Activated T-cell treated with anti-CD3 and anti-CD28 coated beads, Interleukin-2, amount 50 U/mL, for 48 hours (primary cell): ENCODE measurements at places on chromosomes 1 and 21.
A peak's percentile ranks its signal among the peaks of the same experiment; 100 is the strongest.

GRCh38 chr21:43786300-43786806 lies 3.0 kb upstream of the RRP1 start:
- no peak for DNase-seq

DNA sequence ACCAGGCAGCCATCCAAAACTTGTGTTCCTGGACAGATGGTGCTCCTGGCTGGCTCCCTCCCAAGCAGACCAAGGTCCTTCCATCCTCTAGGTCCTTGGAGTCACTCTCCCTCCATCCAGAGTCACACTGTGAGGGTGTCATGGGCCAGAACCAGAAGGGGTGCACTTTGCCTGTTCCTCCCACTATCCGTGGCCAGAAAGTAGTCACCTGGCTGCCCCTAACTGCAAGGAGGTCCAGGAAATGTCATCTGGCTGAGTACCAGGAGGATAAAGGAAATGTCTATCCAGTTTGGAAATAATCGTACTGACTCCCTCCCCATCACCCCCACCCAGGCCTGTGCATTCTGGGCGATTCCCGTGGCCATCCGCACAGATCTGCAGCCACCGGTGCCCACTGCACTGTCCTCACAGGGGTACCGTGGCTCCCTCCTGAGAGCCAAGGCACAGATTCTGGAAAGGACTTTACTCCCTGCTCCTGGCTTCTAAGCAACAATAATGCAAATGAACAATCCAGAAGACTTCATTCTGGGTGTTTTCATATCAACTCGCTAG lies 253.2 kb downstream of the NPHP4 start:
- no peak for DNase-seq

DNA sequence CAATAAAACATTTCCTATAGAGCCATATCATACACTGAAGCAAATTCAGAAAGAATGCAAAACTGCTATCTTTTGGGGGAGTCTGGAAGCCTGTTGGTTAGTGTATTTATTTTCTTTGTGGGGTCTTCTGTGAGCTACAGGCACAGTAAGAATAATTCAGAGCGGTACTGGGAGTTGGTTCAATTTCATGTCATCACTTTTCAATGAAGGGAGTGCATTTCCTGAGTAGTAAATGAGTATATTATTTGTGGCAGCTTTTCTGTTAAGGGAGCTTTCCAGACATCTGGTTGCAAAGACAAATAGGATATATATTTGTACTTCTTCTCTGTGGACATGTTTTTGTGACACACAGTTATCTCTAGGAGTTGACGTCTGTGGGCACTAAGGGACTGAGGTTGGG lies 130.6 kb downstream of the HUNK start:
- no peak for DNase-seq

GRCh38 chr1:44664730-44665370 lies 9.4 kb downstream of the TMEM53 start:
- peak; percentile 63 for DNase-seq

GRCh38 chr1:13784971-13785370 lies 85.0 kb downstream of the PRDM2 start:
- DNase-seq = no peak

DNA sequence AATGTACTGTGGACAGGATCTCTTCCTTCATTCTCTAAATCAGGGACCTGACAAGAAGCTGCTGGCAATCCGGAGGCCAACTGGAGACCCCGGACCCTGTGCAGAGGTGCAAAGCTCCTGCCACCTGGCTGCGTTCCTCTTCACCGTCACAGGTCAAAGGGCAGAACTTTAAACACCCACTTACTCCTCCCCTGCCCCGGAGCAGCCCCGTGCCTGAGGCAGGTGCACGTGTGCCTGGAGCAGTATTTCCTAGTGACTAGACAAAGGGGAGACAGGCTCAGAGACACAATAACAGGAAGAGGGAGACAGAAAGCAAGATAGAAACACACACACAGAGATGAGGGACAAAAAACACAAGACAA lies 6.6 kb upstream of the PIGC start:
- no peak for DNase-seq

DNA sequence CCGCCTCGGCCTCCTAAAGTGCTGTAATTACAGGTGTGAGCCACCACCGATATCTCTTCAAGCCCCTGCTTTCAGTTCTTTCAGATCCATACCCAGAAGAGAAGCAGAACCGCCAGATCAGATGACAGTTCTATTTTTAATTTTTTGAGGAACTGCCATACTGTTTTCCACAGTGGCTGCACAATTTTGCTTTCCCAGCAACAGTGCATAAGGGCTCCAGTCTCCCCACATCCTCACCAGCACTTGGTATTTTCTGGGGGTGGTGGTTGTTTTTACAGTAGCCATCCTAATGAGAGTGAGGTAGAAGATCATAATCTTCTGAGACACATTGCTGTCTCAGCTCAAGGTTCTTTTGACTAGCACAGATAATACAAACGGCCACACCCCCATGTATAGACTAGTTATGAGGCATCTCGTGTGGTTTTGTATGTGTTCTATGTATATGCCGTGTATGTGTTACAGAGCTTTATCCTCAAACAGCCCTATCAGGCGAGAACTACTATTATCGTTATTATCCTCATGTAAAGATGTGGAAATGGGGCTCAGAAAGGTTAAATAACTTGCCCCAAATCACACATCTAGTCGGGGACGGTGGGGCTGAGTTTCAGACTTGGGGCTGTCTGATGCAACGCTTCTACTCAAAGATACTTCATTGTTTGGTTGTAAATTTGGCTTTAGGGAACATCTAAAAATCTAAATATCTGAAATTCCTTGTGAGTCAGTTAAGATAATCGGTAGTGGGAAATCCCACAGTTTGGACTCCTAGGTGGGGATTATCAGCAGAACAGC lies 12.0 kb downstream of the FHAD1 start:
- no peak for DNase-seq

GRCh38 chr1:1617925-1618324 lies 2.6 kb downstream of the MIB2 start:
- no peak for DNase-seq

GRCh38 chr1:203146042-203146369 lies 18.5 kb downstream of the ADORA1 start:
- DNase-seq = no peak

DNA sequence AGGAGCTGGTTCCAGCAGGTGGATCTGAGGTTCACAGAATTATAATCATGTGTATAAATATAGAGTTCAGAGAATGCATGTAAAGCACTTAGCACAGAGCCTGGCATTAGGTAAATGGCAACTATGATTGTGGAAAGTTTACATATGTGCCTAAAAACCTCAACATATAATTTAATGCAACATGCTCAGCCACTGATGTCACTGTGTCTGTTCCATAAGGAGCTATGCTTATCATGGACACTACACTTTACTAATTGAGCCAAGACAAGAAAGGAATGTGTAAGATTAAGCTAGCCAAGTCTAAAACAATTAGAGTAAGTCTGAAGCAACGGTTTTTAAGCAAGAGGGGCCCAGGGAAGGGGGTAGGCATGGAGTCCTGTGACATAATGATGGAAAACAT lies 61.5 kb downstream of the GNG12 start:
- no peak for DNase-seq

DNA sequence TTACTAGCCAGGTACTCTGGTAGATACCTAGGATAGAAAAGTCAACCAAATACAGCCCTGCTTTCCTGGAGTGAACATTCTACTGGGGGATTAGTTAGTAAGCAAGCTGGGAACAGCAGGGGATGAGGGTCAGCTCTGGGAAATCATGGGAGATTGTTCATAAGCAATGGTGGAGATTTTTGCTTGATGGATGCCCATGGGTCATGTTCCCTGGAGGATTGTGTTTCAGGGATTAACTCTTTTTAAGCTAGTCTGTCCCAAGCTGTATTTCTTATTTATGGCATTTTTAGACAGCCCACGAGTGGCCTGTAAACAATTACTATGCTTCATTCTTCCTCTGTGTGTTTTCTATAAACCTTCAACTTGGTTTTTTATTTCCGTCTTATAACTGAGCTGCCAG lies 18.9 kb downstream of the CACHD1 start:
- DNase-seq = no peak

DNA sequence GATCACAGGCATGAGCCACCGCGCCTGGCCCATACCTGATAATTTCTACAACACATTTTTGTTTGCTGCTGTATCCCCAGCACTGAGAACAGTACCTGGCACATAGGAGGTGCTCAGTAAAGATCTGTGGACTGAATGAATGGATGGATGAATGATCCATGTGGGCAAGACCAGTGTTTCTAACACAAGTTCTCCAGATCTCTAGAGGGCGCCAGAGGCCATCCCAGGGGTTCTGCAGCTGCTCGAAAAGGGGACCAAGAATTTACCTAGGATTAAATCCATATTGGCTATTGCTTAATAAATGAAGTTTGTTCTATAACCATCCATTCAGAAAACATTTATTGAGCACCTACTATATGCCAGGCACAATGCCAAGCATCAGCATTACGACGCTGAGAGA lies 167.7 kb downstream of the ACTL8 start:
- DNase-seq = peak; percentile 20

- DNase-seq = no peak
Observed at GRCh38 chr1:18549906-18550305, 69.2 kb downstream of the KLHDC7A start.

- DNase-seq = no peak
Observed at GRCh38 chr1:110928191-110928590, 35.5 kb downstream of the LRIF1 start.
